ENCODE measurements at places on chromosomes 12 and 14.

GRCh38 chr14:61187196-61187905 is 93.8 kb downstream of the TMEM30B start:
- DNase-seq = no peak

DNA sequence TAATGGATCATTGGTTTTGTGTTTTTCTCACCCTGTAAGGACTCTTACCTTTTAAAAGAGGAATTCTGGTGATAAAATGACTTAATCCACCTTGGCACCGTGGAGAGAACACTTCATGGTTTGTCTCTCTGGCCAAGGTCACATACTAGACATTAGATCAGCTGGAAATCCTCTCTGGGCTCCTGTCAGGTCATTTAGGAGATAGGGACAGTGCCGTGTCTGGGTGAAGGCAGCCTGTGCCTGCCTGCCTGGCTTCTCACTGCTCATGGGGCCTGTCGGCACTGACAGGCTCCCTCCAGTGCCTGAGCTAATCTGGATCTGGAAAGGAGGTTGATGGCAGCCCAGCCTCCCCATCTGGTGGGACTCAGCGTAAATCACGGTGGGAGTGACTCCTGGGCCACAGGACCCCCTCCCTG is 5.7 kb downstream of the CRADD start:
- DNase-seq = no peak

DNA sequence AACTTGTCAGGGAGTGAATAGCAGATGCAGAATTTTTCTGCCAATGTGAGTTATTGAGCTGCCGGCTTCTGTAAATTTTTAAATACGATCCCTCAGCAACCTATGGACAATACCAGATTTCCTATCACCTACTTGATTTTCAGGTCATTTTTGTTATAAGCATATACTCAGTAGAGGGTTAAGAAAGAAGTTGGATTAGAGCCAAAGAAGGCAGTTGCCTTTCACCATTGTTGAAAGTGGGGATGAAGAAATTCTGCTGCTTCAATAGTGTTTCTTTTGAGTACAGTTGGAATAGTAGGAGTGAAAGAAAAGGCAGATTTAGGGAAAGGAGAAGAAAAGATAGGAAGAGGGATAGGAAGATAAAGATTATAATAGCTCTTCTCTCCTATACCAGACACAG is 197.1 kb downstream of the ATP23 start:
- no peak for DNase-seq

DNA sequence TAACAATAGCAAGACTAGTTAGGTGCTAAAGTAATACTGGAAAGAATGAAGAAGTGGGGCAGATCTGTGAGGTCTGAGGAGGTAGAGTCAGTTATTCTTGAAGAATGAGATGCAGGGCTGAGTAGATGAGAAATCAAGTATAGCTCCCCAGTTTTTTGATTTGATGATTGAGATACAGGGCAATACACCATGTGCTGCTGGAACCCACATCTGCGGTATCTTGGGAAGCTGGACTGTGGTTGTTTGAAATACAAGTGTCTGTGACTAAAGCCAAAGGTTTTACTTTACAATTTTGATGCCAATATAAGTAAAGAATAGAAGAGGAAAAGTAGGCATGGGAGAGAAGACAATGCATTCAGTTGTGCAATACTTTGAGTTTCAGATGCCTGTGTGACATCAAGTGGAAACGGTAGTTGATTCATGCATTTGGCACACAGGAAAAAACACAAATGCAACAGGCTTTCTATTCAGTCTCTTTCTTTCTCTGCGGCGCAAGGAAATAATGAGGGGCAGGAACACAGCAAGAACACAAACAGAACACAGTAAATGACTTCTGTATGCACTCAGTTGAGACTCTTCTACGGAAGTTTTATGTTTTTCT is 190.2 kb upstream of the SLC38A2 start:
- DNase-seq = no peak

GRCh38 chr14:50085570-50086320 is 30.6 kb downstream of the VCPKMT start:
- DNase-seq = no peak

GRCh38 chr14:55745906-55746305 is 165.9 kb downstream of the KTN1 start:
- no peak for DNase-seq

DNA sequence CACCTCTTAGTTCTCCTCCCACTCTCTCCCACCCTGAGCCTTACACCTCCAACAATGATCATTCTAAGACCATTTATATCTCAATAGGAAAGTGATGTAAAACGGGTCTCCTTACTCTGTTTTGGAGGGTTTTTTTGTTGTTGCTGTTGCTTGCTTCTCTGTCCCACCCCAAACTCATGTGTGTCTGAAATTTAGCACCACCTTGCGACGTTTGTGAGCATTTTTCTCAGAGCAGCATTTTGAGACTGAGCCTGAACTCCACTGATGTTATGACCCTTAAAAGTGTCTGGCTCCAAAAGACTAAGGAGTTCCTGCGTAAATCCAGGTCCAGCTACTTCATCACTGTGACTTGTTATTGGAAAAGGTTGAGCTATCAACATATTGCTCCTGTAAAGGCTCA is 155.0 kb downstream of the DAD1 start:
- DNase-seq = no peak

GRCh38 chr12:108852674-108853309 is 4.6 kb downstream of the SSH1 start:
- no peak for DNase-seq

- DNase-seq = no peak
Measured at GRCh38 chr14:26621807-26622560, 24.2 kb upstream of the NOVA1 start.

- DNase-seq = no peak
Measured at GRCh38 chr14:67241411-67242167, at the start of gene PALS1. TSS of gene PALS1 (plus strand) at chr14:67241435. CDS start at chr14:67279171, 37,736 bp downstream.

- DNase-seq = no peak
Measured at GRCh38 chr14:68191567-68192321, 372.2 kb downstream of the RAD51B start.

- DNase-seq = no peak
Measured at GRCh38 chr12:78210506-78210860, 379.8 kb downstream of the NAV3 start.

GRCh38 chr14:64234877-64235651 is 59.1 kb downstream of the ESR2 start:
- no peak for DNase-seq

Data from CD4-positive, alpha-beta T cell (primary cell).